ENCODE measurements at places on chromosomes 1 and 21. TPM values are rescaled to one million over a fixed set of nuclear protein-coding genes. Genes with fewer than 3 reads are reported as not detected.
A peak's percentile ranks its signal among the peaks of the same experiment; 100 is the strongest.

DNA sequence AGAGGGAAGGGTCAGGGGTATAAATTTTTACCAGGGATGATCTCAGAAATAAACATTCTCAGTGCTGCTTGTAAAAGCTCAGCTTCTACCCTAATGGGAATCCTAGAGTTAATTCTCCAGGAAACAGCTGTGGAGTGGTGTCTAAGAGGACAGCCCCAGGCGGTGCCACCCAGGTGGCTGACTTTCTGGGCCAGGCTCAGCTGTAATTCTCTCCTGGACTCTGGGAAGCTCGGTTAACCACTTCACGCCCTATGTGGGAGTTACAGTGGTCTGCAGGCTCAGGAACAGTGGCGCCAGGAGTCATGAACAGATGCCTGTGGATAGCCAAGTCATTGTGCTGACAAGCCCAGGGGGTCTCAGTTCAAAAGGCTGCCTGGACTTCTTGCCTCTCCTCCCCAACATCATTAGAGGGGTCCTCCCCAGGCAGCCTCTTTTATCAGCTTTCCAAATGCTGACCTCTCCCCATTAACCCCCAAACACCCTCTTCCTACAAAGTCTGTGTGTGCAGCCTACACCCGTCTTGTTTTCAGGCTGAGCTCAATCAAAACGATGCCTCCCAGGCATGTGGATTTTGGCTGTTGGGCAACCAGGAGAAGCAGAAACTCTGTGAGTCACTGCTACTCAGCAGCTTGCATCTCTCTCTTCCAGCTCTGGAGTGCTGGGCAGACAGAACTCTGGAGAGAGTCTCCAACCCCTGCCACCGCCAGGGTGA lies 1.2 kb downstream of the HHIPL2 start:
- H3K27ac ChIP-seq: no peak overlapping the region
- H3K4me3 ChIP-seq: no peak overlapping the region
- no peaks in the 10 kb centered on the region for H3K36me3 ChIP-seq
- H3K27me3 ChIP-seq: peaks cover 4% of the 10 kb centered on the region

The PLEKHG5 gene
- 5.0 TPM for total RNA-seq

The RXFP4 gene
- total RNA-seq: not detected

DNA sequence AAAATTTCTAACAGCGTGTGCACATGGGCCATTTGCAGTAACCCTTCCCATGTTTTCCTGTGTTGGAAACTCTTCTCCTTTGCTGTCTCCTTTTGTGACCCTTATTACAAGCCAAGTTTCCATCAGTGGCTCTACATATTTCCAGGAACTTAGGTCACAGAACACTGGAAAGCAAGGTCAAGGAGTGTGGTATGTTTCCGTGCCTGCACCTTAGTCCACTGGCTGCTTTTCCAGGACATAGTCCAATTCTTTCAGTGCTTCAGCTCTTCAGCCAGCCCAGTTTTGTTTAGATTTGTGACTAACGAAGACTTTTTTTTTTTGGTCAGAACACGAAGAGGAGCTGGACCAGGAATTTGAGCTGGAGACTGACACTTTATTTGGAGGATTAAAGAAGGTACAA lies 33.8 kb downstream of the HHAT start:
- DNase-seq: no peak
- H3K27me3 ChIP-seq: no peaks in the 10 kb centered on the region
- H3K27ac ChIP-seq: no peak overlapping the region
- H3K36me3 ChIP-seq: no peaks in the 10 kb centered on the region
- H3K4me1 ChIP-seq: no peaks in the 10 kb centered on the region

GRCh38 chr1:15043934-15044333 lies 109.6 kb upstream of the TMEM51 start:
- no peak for DNase-seq
- H3K4me3 ChIP-seq: no peak overlapping the region
- H3K36me3 ChIP-seq: no peaks in the 10 kb centered on the region
- H3K27me3 ChIP-seq: no peaks in the 10 kb centered on the region
- no peak overlapping the region for H3K27ac ChIP-seq

DNA sequence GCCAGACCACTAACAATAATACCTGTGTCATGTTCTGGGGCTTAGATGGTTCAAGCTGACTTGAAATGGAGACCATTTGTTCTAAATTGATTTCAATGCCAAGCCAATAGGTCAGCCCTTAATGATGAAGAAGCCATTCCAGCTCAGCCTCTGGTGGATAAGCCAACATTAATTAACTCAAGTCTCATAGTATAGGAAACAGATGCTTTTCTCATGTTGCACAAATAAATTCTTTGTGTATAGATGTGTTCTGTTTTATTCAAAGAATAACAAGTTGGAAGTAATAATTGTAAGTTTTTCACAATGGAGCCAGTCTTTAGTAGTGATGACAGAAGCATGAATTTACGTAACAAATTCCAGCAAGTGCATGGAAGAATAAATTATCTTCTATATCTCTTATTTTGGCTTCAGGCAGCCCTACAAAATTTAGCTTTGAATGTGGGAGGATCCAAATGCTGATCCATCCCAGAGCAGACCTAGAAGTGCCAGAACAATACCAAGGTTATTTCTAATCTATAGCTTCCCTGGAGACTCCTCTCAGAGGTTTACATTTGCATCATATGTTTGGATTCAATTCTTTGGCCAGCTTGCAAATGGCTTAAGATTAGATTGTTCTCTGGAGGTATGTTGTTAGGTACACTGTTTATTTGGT lies 42.2 kb upstream of the C1orf105 start:
- no peaks in the 10 kb centered on the region for H3K27me3 ChIP-seq
- H3K4me3 ChIP-seq: no peak overlapping the region

DNA sequence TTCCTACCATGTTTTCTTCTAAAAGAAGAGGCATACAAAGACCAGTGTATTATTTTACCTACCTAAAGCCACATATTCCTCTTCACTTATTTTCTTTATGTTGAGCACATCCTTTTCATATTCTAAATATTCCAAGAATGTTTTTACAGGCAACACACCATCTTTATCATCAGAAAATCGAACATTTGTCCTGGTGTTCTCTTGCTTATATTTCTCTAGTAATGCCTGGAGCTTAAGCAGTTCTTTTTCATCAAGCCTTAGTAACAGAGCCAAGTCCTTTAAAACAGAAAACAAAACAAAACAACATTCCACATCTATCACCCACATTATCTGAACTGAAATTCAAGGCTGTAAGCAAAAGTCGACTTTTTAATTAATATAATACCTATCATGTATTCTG lies 88.7 kb downstream of the IARS2 start:
- no peaks in the 10 kb centered on the region for H3K4me1 ChIP-seq
- no peak for DNase-seq
- H3K4me3 ChIP-seq: no peak overlapping the region

GRCh38 chr1:32447469-32448185 lies 17.2 kb upstream of the ZBTB8B start:
- no peak for DNase-seq
- peaks cover 3% of the 10 kb centered on the region for H3K27me3 ChIP-seq
- H3K36me3 ChIP-seq: no peaks in the 10 kb centered on the region
- no peak overlapping the region for H3K4me3 ChIP-seq
- H3K27ac ChIP-seq: no peak overlapping the region

- H3K4me3 ChIP-seq: no peak overlapping the region
- no peaks in the 10 kb centered on the region for H3K27me3 ChIP-seq
- no peaks in the 10 kb centered on the region for H3K36me3 ChIP-seq
- no peak overlapping the region for H3K27ac ChIP-seq
- H3K4me1 ChIP-seq: peaks cover 20% of the 10 kb centered on the region
- DNase-seq: no peak
Observed at GRCh38 chr1:8814865-8815264, 2.6 kb downstream of the RERE start.

- DNase-seq: peak; percentile 46
- H3K4me1 ChIP-seq: peaks cover 36% of the 10 kb centered on the region
- H3K36me3 ChIP-seq: no peaks in the 10 kb centered on the region
- H3K4me3 ChIP-seq: peak within 1 kb of the TSS; percentile 48
Observed at GRCh38 chr21:41766883-41767605, at the start of gene RIPK4. Gene RIPK4 (minus strand): TSS chr21:41767052. CDS start chr21:41767041, 11 bp downstream.

DNA sequence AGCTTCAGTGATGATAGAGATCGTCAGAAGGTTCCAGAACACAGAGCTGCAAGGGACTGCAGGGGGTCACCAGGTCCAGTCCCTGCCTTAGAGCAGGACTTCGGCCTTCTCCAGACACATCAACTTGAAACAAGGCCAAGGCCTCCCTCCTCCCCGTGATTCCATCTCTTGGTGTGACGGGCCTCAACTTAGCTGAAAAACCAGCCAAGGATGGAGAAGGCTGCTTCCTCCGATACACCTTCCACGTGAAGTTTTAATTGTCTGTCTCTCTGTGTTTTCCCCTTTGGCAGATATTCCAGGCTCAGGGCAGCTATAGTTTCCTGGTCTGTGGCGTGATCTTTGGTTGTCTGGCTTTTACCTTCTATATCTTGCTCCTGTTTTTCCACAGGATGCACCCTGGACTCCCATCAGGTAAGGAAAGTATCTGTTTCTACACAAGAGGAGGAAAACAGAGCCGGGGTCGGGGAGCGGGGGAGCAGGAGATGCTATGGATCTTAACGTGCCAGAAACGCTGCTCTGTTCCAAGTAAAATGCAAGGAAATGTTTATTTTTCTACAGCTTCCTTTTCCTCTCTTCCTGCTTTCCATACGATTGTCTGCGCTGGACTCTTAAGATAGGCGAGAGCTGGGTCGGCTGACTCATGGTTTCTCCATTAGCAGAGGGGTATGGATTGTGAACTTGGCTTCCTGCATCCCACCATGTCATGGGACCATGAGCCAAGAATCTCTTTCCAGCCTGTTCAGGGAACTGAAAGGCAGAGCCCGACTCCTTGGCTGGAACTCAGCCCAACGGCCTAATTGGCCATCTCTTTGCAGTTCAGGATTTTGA lies 32.8 kb downstream of the ELK4 start:
- H3K4me1 ChIP-seq: peaks cover 3% of the 10 kb centered on the region
- DNase-seq: no peak
- H3K36me3 ChIP-seq: peaks cover 38% of the 10 kb centered on the region
- no peak overlapping the region for H3K4me3 ChIP-seq

DNA sequence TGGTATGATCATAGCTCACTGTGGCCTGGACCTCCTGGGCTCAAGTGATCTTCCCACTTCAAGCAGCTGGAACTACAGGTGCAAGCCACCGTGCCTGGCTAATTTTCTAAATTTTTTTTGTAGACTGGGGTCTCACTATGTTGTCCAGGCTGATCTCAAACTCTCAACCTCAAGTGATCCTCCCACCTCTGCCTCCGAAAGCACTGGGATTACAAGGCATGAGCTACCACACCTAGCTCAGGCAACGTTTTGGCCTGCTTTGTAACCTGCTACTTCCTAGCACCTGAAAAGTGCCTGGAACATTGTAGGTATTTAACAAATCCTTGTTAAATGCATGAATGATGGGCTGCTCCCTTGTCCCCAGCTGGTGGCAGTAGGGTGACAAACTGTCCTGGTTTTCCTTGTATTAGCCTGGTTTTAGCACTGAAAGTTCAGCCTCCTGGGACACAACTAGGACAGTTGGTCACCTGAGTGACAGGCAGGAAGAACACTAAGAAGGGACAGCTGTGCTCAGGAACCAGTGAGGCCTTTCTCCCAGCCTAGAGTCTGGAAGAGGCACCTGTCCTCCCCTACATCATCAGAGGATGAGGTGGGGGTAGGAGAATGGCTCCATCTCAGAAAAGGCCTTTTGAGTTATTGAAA lies 88.5 kb upstream of the CD34 start:
- H3K36me3 ChIP-seq: no peaks in the 10 kb centered on the region
- H3K4me1 ChIP-seq: no peaks in the 10 kb centered on the region
- H3K4me3 ChIP-seq: no peak overlapping the region
- no peak for DNase-seq
- no peaks in the 10 kb centered on the region for H3K27me3 ChIP-seq

The LRRC71 gene
- total RNA-seq: not detected

The BRDT gene
- not detected for total RNA-seq

- H3K27me3 ChIP-seq: no peaks in the 10 kb centered on the region
- no peak for DNase-seq
Observed at GRCh38 chr21:25507522-25507921, 99.8 kb downstream of the MRPL39 start.

DNA sequence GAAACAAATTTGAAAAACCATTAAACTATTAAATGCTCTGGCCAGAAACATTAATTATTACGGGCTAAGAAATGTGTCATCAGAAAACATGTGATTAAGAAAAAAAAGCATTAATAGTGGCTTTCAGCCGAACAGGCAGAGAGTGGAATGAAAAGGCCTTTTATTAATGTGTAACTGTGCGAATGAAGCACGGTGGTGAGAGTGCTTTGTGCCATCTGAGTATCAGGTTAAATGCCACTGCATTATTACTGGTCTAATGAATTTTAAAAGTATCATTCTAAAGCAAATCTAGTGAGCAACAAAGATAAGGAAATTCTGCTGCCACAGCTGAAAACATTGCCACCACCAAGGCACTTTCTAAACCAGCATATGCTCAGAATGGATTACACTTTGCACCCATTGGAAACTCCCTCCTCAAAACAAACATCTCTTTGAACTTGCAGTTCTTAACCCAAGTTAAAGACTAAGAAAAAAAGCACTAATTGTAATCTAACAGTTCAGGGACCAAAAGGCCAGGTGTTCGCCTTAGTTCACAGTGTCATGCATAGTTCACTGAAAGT lies 30.0 kb upstream of the SSX2IP start:
- no peaks in the 10 kb centered on the region for H3K4me1 ChIP-seq
- no peaks in the 10 kb centered on the region for H3K27me3 ChIP-seq
- no peaks in the 10 kb centered on the region for H3K36me3 ChIP-seq
- no peak overlapping the region for H3K4me3 ChIP-seq
- DNase-seq: no peak

The TLR5 gene
- 2.5 TPM for total RNA-seq

DNA sequence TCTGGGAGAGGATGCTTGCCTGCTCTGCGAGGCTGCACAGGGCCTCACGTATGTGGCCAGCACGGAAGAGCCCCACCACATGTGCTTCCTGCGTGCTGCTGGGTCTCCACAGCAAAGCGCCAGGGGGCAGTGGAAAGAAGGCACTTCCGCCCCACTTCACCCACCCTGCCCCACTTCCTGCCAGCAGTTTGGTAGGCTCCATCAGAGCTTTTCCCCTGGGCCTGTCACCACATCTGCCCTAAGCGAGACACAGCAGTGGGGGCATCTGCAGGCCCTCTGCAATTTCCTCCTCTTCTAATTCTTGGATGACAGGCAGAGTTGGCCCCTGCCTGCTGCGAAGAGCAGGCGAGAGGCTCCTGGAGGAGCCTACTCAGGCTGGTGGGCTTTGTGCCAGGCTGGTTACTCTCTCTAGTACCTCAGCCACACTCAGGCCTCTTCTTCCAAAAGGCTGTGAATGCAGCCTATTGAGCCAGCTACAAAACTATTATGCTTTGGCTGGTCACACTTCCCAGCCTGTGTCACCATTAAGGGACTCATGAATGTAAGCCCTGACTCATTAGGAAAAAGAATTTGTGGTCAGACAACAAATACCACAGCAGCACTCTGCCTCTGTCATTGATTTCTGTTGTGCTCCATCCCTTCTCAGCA lies 25.0 kb downstream of the CD244 start:
- H3K27ac ChIP-seq: peak overlapping the region; percentile 76
- H3K4me1 ChIP-seq: peaks cover 55% of the 10 kb centered on the region
- H3K36me3 ChIP-seq: no peaks in the 10 kb centered on the region
- H3K27me3 ChIP-seq: no peaks in the 10 kb centered on the region
- peak overlapping the region; percentile 23 for H3K4me3 ChIP-seq
- DNase-seq: peak; percentile 95
